ENCODE measurements at places on chromosomes 12 and 14.

DNA sequence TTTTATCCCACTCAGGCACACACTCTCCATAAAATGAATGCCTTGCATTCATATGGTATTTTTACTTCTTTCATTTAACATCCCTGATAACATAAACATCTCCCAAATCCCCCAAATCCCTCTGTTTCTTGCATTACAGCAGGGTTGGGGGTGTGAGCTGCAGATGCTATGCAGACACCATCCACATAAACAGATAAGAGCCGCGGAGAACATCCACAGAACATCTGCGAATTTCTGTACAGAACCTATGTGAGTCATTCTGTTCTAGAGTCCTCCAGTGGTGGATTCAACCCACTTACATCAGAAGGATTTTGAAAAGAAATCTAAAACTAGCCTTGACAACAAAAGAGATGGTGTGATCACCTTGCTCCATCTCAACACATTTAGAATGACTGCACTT is 20.3 kb downstream of the FBLN5 start:
- no peak for DNase-seq

GRCh38 chr12:94329366-94329765 is 130.3 kb downstream of the CEP83 start:
- DNase-seq = no peak

DNA sequence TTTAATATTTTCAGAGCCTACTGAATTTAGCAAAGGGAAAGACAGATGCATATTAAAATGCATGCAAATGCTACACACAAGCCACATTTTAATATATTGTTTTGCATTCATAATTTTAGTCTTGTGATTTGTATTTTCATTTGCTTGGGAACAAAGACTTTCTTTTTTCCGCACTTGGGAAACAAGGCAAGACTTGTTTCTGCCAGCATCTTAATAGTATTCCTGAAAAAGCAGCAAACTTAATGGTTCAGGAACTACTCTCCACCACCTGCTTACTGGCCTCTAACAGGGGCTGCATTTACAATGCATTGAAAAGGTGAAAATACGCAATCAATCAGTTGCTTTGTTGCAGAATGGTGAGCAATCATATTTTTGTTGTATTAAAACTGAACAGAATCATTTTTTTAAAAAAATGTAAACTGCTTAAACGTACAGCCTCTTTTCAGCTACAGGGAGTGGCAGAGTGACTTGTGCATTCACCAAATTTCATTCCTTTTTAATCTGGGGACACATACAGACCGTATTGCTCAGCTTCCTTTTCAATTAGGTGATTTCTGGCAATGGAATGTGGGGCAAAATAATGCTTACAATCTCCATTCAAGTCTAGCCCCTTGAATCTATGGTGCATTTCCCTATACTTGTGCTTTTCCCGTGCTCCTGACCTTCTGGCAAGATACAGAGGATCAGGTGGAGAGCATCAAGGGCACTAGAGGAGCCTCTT is 144.1 kb upstream of the BTG1 start:
- no peak for DNase-seq

- DNase-seq = no peak
Measured at GRCh38 chr12:130663514-130663913, 52.6 kb downstream of the RIMBP2 start.

DNA sequence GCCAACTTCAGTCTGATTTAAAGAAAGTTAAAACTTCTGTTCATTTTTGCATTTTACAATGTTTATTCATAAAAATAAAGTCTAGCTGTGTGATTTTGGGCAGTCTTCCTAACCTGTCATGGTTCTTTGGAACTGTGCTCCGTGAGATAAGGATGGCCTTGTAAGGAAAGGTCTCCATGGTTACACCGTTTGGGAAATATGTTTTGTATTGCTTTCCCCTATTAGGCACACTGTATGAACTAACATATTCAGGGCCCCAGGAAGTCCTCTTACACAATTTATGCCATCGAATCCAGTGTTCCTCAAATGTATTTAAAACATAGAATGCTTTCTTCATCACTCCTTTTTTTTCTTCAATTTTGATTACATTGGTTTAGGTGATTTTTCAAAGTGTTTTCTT is 54.5 kb downstream of the APAF1 start:
- DNase-seq = no peak

DNA sequence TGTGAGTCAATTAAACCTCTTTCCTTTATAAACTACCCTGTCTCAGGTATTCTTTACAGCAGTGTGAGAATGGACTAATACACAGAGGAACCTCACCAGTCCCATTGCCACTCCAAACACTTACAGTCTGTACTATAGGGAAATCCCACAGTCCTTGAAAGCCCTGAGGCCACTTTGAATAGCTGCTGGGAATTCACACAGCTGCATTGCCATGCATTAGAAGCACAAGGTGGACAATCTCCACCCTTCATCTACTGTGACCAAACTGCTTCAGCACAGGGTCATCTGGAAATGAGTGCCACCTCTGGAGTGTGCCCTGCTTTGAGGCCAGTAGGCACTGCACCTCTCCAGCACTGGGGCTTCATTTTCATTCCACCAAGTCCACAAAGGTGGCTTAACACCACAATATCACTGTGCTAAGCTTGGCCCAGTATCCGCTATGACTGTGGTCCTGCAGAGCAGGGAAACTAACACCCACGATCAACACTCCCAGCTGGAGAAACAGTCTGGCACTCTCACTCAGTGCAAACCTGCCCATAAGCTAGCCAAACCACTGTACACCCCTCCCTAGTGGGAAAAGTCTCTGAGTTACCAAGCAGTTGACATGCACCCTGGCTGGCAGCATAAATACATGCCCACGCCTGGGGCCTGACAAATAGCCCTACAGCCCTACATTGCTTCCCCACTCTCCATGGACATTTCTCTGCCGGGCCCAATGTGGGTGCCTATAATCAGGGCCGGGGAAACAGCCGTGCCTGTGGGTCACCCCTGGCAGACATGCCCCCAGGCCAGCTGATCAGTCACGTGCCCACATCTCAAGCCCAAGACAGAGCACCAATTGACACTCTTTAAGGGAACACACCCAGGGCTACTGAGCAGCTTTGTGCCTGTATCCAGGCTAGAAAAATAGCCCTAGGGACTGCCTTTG is 294.3 kb upstream of the MGAT4C start:
- DNase-seq = no peak

DNA sequence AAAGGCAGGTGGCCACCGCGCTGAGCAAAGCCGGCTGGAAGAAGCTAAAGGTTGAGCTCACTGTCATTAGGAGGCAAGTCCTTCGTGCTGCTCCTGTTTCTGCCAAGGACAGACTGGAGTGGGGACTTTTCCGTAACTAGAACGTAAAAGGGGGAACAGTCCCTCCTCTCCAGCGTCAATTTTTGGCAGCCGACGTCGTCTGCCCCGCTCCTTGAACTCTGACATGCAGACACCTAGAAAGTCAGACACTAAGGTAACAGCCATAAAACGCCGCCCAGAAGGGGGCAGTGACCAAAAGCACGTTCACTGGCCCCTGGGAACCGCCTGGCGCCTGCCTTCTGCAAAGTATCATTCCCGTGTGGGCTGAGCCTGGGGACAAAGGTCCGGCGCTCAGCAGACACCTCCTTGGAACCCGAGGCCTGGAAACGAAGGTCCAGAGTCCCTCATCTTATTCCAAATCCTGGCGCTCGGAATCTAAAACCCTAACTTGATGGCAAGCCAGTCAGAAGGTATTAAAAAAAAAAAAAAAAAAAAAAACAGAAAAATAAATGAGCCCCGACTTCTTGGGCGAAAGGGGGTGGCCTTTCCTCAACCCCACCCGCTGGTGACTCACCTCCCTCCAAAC is 1.1 kb upstream of the LRP1 start:
- DNase-seq = peak; percentile 53

DNA sequence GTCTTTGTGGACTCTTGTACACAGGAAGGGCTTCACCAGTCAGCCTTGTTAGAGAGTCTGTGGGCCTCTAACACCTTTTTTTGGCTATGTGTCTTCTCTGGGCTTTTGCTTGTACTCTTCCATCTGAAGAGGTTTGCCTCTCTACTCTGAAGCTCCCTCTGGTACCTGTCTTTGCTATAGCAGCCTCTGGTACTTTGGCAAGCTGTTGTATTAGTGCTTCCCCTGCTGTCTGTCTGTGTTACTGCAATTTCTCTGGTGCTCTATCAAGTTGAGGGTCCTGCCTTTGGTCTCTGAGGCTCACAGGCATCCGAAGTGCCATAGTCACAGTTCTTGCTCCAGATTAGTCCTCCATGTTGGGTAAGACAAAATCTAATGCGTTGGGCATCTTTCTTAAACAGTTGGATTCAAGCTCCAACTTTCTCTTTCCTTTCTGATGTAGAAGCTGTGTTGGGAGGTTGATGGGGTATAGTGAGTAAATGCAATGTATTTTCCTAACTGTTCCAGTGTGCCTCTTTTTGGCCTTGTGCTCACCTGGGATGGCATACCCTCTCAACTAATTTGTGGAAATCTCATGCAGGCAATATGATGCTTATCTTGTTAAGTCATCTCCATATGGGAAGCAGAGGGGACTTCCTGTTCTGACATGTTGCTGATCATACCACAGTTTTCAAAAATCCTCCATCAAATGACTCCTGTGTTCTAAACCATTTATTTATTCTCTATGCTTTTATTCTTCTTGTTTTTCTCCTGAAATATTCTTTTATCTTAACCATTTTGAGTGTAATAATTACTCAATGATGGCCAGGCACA is 88.8 kb downstream of the ATF7IP start:
- peak; percentile 36 for DNase-seq

GRCh38 chr12:69514111-69514510 is 43.9 kb downstream of the FRS2 start:
- no peak for DNase-seq
